Hair follicle dermal papilla cell (primary cell): ENCODE measurements at places on chromosomes 5 and 9. TPM values are rescaled to one million over a fixed set of nuclear protein-coding genes. Genes with fewer than 3 reads are reported as not detected.

PGM5 gene
- total RNA-seq = 0.85 and 4.9 TPM in 2 replicates

PCDHGA3 gene
- 4.9 and 5.7 TPM in 2 replicates for total RNA-seq

MOB3B gene
- 0.12 and 0.32 TPM in 2 replicates for total RNA-seq

PCDHGA8 gene
- total RNA-seq = 3.0 and 4.1 TPM in 2 replicates

TMEM161B gene
- 15.3 and 17.2 TPM in 2 replicates for total RNA-seq
